ENCODE measurements at places on chromosomes 3 and 15.

GRCh38 chr3:116015931-116016330 lies 392.6 kb downstream of the GAP43 start:
- DNase-seq = no peak

DNA sequence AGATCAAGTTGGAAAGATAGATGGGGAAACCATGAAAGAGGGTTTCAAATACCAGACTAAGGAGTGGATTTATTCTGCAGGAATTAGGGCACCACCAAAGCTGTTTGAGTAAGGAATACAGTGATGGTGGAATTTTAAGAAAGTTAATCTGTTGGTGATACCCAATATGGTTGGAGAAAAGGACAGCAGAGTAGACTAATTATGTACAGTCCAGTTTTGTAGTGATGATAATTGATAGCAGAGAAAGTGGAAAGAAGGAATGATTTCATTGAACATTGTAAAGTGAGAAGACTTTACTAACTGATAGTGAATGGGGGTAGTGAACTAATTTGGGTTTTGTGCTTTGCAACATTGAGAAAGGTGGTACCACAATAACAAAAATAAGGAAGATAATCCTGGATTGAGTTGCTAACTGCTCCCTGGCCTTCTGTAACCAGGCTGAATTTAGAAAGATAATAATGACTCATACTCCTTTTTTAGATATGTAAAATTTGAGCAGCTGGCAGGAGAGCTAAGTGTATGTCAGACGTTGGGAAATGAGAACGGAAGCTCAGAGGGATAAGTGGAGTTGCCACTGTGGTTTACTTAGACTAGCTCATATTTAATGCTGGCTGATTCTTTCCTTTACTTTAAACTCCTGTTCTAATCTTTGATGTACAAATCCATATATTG lies 16.9 kb downstream of the TCAIM start:
- DNase-seq = no peak

- DNase-seq = no peak
These were observed at the start of gene ZNF710 for GRCh38 chr15:90001062-90001682. TSS of gene ZNF710 (plus strand) at chr15:90001324. CDS start at chr15:90067138, 65,814 bp downstream.

GRCh38 chr15:94739639-94740038 lies 508.3 kb downstream of the MCTP2 start:
- no peak for DNase-seq

- DNase-seq = no peak
These were observed 310.5 kb upstream of the TPM1 start for GRCh38 chr15:62732078-62732477.

DNA sequence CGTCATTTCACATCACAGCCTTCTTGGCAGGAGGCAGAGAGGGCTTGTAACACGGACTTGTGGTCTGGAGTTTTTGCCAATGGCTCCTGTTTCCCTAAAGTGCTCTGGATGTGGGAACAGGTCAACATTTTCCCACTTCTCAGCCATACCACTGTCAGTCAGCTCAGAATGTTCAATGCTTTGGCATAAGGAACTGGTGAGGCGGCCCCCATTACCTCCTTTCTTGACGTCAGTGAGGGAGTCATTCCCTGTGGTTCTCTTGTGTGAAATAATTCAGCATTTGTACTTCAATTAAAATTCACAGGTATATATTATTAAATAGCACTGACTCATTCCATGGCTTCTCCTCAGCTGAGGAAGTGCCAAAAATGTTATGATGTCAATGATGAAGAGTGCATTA lies 167.1 kb downstream of the P3H2 start:
- no peak for DNase-seq

DNA sequence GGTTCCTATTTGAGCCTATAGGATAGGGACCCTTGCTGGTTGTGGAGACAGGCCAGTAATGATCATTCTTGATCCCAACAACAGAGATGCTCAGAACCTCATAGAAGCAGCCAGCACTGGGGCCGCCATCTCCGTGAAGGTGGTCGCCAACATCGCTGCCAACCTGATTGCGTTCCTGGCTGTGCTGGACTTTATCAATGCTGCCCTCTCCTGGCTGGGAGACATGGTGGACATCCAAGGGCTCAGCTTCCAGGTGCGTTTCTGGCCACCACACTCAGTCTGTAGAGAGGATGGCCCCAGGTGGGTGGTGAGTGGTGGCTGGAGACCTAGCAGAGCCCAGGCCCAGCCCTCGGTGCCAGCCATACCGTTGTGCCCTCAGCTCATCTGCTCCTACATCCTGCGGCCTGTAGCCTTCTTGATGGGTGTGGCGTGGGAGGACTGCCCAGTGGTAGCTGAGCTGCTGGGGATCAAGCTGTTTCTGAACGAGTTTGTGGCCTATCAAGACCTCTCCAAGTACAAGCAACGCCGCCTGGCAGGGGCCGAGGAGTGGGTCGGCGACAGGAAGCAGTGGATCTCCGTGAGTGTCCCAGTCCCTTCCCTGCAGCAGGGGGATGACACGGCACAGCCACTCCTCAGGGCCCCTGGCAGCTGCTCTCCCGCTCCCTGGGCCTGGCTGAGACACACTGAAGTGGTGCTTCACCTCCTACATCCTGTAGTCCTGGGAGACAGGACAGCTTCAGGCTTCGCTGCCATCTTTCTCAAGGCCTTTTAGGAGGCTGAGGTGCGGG lies 46.5 kb upstream of the PDE8A start:
- no peak for DNase-seq

DNA sequence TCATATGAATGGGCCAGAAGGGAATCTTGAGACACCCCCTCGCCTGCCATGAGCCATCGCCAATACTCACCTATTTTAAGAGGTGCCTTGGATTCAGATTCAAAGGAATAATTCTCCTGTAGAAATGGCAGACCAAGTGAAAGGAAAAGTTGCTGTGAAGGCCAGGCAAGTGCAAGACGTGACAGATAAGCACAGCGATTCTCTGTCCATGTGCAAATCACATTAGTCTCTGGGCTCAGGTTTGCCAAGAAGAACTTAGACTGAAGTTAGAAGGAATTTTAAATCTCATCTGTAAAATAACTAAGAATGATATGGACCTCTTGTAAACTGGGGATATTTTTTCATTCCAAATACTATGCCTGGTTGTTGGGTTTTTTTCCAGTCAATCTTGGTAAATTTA lies 173.6 kb downstream of the UACA start:
- no peak for DNase-seq

DNA sequence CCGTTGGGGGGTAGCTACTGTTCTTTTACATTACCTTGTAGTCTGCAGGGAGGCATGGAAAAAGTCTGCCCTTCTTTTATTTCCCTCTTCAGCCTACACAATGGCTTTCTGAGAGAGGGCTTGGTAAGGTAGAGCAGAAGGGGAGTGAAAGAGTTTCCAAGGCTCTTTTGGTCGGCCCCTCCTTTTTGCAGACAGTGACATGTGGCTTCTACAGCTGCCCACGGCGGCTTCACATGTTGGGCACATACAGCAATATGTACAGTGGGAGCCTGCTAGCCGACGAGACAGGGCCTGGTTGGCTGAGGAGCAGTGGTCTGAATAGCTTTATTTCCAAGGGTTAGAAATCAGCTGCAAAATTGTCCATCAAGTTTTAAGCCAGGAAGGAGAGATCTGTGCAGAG lies 4.0 kb downstream of the INAFM2 start:
- DNase-seq = no peak

- DNase-seq = no peak
These were observed 15.8 kb downstream of the IQSEC1 start for GRCh38 chr3:13057282-13058040.

DNA sequence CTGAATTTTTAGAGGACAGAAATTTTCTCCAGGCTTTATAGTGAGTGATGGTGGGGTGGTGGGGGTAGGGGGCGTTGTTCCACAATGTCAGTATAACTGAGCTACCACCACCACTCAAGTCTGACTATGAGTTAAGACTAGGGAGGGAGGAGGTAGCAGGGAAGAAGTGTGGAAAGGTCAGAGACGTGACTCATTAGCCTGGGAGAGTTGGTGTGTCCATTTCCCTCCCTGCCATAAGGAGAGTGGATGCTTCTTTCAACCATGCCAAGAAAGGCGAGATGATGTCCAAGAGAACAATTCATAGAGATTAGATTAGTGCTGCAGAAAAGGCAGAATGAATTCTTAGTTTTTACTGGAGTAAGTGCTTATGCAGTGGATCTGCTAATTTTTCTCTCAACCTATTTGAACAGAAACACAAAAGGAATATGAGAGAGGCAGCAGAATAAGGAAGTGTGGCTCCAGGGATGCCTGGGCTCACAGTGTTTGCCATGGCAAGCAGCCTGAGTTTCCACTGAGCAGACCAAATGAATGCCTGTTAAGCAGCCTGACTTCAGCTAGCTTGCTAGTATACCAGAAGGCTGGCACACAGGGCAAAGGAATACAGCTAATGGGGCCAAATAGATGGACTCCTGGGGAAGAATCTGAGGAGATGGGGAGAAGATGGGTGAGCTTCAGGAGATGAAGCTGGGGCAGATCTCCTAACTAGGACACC lies 708.9 kb downstream of the NTRK3 start:
- DNase-seq = no peak

Measured in activated T-helper 1 cell treated with Interleukin-2 at 50 U/mL for 16 hours (primary cell).